ENCODE measurements at places on chromosomes 1 and 21.

- DNase-seq: no peak
Measured at GRCh38 chr1:239733995-239734394, 347.6 kb downstream of the CHRM3 start.

DNA sequence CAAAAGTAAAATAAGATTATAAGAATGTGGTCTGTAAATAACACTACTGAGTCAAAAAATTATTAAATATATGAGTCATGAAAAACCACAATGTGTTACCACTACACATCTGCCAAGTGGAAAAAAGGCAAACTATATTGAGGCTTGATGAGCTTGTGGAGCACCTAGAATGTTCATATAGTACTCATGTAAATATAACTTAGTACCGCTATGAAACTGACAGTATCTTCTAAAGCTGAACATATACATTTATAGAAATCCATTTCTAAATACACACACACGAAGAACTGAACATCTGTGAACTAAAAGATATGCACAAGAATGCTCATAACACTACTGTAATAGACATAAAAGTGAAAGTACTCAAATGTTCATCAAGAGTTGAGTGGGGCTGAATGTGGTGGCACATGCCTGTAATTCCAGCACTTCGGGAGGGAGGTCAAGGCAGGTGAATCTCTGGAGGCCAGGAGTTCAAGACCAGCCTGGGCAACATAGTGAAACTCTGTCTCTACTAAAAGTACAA is 18.5 kb upstream of the GBP3 start:
- DNase-seq: no peak

- DNase-seq: no peak
Measured at GRCh38 chr1:160046494-160047110, 14.8 kb upstream of the PIGM start.

DNA sequence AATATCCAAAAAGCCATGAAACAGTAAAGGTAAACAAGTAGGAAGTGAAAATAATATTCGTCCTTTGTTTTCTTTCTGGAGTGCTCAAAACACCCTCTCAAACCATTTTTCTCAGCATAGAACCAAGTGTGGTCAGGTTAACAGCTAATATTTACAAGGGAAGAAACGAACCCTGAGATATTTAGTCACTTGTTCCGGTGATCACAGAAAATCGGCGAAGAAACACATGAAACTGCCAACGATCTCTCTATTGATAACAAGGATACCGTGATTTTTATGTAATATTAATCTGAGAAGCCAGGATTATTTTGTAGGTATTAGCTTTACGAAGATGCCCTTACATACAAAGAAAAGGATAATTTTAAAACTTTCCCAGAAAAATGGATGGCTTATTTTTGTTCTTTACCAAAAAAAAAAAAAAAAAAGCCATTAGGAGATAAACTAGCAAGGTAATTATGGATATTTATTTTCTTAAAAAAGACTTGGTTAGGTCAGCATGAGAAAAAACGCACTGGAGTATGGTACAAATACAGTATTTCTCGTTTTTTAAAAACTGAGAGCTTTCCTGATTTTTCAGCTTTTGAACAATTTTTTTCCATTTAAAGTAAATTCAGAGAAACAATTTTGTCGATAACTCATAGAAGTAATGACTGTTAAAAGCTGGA is 107.3 kb upstream of the HNRNPU start:
- DNase-seq: no peak

DNA sequence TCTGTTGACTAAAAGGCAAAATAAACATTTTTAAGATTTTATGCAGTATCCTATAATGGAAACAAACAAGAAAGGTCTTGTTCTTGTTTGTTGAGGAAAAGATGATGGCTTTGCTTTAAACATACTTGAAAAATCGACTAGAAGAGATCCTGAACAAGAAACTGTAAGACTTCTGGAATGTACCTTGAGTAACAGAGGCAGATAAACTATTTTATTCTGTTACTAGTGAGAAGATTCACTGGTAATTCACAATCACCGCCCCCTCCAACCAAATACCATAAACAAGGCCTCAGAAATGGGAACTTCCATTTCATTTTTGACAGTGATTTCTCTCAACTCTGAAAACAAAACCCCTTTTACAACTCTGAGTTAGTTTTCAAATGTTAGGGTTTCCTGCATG is 18.1 kb downstream of the TSEN15 start:
- DNase-seq: no peak

DNA sequence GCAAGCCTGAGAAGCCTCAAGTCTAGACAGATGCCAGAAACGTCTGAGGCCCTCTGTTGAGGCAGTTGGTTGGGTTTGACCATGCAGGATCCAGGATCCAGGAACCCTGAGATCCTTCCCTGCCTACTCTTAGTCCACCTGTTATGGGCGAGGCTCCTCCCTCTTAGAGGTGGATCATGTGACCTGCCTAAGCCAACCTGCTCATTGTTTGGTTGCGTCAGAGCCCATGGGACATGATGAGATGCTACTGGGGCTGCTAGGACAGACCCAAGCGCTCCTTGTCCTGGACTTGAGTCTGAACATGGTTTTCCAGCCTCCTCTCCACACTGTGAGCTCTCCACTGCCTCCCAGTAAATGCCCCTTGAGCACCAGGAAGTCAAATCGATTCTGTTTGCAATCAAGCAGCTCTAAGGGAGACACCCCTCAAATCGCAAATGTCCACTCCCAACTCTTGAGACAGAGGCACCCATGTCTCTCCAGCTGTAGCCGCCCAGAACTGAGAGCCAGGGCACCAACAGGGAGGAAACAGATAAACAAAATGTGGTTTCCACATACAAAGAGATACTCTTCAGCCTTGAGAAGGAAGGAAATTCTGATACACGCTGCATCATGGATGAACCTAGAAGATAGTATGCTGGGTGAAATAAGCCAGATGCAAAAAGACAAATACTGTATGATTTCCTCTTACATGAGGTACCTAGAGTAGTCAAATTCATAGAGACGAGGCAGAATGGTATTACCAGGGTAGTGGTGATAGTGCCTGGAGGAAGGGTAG is 31.7 kb upstream of the WNT4 start:
- DNase-seq: no peak

DNA sequence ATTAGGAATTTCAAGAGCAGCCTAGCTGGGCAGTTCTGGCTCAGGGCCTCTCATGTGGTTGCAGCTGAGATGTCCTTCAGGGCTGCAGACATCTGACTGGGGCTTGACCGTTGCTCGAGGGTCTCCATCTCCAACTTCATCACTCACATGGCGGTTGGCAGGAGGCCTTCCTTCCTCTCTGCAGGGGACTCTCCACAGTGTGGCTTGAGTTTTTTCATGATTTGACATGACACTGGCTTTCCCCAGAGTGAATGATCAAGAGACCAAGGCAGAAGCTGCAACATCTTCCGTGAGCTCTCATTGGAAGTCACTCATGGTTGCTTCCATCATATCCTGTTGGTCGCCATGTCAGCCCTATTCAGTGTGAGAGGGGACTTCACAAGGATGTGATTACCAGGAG is 74.6 kb downstream of the RUNX3 start:
- DNase-seq: no peak

- DNase-seq: no peak
Measured at GRCh38 chr21:34110594-34111202, 37.3 kb downstream of the MRPS6 start.

DNA sequence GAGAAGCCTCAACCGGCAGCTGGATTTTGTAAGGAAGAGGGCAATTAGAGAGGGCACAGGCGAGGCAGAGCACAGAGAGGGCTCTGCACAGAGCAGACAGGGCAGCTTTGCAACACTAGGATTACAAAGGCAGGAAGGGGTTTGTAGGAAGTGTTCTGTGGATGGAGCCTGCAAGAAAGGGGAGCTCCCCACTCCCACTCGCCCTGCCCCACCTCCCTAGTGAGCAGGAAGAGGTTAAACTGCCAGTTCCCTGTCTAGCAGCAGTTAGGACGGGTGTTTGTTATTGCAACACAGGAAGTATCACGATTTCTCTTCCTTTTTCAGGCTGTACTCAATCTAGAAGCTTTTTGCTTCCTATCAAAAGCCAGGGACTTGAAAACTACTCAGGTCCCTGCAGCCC is 63.3 kb upstream of the LRRC8D start:
- DNase-seq: no peak

DNA sequence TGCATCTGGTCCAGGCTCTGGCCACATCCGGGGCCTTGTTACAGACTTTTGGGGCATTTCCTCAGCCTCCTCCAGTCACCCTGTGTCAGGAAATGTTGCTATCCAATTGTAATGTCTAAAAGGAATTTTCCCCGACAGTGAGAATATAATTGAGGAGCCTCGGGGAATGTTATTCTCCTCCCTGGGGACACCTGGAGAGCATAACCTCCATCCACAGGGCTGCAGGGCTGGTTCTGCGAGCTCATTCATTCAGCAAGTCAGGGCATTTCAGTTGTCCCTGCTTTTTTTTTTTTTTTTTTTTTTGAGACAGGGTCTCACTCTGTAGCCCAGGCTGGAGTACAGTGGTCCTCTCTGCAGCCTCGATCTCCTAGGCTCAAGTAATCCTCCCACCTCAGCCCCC is 72.6 kb downstream of the MDM4 start:
- no peak for DNase-seq

DNA sequence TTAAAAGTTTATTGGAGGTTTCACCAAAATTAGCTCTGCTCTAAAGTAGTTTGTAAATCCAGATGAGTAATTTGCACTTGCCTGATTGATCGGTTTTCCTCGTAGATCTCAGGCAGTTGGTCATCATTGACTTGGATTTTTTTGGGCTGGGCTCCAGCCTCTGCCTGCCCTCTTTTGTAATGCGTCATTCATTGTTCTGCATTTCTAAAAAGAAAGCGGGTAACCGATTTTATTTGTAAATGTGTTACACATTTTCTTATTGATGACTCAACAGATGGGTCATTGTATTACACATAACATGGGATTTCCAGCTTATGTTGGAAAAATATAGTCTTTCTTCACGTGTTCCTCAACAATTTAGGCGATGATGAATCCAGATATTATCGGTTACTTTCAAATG is 5.5 kb downstream of the ETS2 start:
- DNase-seq: no peak

GRCh38 chr1:204685236-204686006 is at the start of gene LRRN2:
Gene LRRN2 (minus strand): TSS chr1:204685738. CDS start chr1:204619992, 65,746 bp downstream.
- no peak for DNase-seq

DNA sequence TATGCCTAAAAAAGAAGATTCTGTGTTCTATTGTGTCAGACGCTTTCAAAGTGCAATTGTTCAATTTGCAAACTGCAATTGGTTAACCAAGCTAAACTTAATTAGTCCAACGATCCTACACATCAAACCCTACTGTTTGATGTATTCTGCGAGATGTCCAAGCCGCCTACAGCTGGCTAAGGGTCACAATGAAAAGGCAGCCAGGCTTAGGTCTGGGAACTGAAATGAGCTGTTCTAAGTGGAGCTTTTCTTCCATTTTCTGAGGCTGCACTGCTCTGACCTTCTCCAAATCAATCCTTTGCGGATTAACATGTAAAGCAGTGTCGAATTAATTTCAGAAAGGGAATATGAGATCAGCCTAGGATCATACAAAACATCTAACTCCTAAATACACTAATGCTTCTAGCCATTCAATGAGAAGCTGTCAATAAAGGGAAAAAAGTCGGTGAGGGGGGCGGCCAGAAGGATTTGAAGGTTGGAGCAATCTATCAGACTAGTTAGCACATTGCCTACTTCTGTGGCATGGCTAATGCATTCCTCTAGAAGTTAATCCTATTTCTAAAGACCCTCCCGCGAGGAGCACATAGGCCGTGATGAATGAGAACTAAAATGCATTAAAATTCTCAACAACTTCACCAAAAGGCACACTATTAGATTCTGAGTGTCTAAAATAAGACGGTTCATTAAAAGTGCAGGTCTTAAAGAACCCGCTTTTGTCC is 119.0 kb downstream of the SIM2 start:
- no peak for DNase-seq

- no peak for DNase-seq
Measured at GRCh38 chr1:228001738-228002535, 4.9 kb upstream of the WNT3A start.

DNA sequence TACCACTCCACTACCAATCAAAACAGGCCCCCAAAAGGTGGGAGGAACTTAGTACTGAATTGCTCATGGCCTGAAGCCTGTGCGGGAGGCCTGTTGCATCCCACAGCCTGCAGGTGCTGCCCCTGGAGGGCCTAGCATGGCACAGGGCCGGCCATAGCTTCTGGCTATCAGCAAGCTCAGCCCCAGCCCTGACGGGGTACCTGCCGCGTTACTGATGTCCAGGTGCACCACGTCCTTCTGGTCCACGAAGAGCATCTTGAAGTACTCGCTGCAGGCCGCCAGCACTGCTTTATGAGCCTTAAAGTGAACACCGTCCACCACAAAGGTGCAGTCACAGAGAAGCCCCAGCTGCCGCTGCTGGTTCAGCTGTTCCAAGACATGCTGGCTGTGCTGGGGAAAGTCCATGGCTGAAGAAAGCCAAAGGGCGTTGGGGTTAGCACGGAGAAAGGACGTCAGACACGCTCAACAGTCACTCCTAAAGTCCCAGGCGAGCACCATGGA is 27.8 kb downstream of the ZBTB17 start:
- DNase-seq: no peak

All from activated T-cell treated with anti-CD3 and anti-CD28 coated beads for 1 hour (primary cell).